ENCODE measurements at places on chromosomes 1 and 21.

GRCh38 chr1:61496501-61496900, 228.4 kb downstream of the TM2D1 start:
- DNase-seq = no peak

- no peak for DNase-seq
These were observed 25.0 kb downstream of the DUSP10 start for GRCh38 chr1:221716713-221717484.

GRCh38 chr21:42299324-42300044, 15.7 kb downstream of the TFF3 start:
- DNase-seq = no peak

GRCh38 chr1:91744953-91745639, 140.9 kb downstream of the TGFBR3 start:
- DNase-seq = no peak

- DNase-seq = no peak
These were observed 281.6 kb downstream of the BRINP3 start for GRCh38 chr1:190196020-190196419.

- no peak for DNase-seq
These were observed 19.7 kb downstream of the AK4 start for GRCh38 chr1:65167586-65168242.

GRCh38 chr1:248791010-248791409, 34.7 kb downstream of the SH3BP5L start:
- no peak for DNase-seq

DNA sequence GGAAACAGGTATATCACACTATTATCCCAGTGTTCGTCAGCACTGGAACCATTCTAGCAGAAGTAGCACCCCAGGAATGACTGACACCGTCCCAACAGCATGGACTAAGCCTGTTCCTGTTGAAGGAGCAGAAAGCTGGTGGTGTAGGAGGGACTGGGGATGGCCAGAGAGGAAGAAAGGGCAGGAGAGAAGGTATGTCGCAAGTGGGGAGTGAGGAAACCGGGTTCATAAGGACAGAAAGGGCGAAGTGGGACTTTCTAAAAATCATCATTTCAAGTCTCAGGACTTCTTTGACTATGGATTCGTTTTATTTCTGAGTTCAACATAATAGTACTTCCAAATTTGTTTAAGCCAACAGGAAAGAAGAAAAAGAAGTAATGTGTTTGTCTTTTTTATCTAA, 19.7 kb upstream of the MX1 start:
- DNase-seq = no peak

GRCh38 chr1:185237661-185238060, 79.4 kb downstream of the IVNS1ABP start:
- DNase-seq = no peak

DNA sequence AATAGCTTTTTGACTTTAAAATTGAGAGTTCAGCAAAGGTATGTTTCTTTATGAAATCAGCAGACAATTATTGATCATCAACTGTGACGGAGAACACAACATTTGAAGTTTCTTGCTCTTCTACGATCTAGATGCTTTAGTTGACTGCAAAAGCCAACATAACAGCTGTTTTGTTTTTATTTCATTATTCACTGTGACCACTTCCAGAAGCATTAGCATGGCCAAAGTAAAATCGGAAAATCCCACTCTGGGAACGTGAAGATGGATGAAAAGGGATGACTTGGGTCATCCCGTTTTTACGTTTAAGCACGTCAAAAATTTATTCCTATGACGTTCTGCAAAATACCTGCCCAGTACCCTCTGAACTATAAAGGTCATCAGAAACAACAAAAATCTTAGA, 833.0 kb upstream of the ADAMTS5 start:
- DNase-seq = no peak

DNA sequence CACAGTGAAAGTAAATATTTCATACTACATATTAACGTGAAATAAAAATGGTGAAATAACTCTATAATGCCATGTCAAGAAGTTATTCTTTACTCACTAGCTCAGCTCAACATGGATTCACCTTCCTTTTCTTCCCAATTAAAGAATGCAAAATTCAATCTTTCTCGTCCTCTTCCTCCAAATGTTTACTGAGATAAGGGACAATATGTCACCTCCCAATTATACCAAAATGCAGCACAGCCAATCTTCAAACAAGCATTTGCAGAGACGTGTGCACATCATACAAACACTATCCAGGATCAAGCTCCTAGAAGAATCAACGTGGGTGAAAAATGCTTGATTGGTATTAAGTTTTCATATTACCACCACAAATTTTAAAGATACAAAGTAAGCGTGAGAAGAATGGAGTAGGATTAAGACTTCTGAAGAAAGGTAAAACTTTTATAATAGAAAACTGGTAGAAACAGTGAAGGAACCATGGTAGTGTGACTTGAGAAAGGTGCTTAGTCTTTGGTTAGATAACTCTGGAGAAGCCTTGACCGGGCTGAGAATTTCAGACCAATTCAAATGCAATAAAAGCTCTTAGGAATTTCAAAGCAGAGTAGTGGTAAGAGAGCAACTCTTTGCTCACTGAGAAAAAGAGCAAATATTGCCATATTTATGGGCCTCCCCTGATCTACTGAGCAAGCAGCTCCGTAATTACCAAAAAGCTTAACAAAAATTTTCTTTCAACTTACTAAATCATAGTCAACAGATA, 7.2 kb downstream of the PTP4A2 start:
- no peak for DNase-seq

GRCh38 chr1:43121256-43121900, 50.7 kb downstream of the EBNA1BP2 start:
- DNase-seq = no peak

- no peak for DNase-seq
These were observed 9.6 kb upstream of the GPR37L1 start for GRCh38 chr1:202112859-202113689.

DNA sequence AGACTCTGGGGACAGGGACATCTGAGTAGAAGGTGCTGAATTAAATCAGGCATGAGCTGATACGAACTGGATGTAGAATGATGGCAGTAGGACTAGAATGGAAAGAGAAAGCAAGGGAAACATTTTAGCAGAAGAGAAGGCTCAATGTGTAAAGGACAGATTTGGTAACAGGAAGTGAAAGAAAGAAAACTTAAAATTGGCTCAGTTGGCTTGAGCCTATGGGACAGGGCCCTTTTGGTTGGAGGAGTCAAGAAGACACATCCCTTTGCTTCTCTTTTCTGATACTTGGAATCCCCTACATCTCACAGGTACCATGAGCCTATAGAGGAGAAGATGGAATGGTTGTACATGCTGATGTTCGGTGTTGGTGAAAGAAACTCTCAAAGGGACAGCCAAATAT, 300.6 kb upstream of the PLXNA2 start:
- no peak for DNase-seq

Measured in activated naive CD4-positive, alpha-beta T cell treated with anti-CD3 and anti-CD28 coated beads, Interleukin-2, amount 50 U/mL, for 72 hours (primary cell).